ENCODE measurements at places on chromosomes 13 and 19.

DNA sequence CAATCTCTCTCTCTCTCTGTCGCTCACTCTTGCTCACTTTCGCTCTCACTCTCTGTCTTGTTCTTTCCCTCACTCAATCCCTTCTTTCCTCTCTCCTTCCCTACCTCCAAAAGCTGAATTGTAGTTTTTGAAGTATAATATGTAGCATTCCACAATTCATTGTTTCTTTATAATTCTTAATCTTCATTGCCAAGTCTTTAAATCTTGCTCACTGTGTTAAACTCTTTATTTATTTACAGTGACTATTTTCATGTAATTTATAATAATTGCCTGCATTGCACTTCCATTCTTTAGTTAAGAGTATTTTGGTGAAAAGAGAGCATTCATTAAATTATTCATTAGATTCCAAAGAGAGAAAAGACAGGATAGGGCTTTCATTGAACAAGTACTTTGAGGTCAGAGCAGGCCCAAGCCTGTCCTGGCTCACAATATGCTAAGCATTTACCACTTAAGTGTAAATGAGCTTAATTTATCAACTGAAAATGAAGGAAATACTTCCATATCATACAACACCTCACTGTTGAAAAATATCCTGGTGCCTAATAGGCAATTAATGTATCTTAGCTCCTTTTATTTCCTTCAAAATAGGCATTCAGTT lies 257.4 kb upstream of the SLITRK1 start:
- DNase-seq, result no peak

DNA sequence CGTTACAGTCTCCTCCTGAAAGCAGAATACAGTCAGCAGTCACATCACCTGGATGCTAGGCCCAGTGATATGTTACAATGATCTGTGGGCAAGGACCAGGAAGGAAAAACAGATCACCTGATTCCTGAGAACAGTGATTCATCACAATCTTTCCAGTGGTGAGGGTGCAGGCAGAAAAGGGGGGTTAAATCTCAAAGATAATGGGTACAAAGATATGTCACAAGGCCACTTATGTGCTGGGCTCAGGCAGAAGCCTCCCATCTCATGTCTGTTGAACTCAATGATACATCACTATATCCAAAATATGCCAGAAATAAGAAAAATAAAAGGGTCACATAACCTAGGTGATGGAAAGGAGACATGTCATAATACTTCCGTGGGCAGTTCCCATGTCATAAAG lies 10.8 kb upstream of the ZNF91 start:
- DNase-seq, result no peak

- DNase-seq, result peak; percentile 49
Measured at GRCh38 chr13:28659621-28659970, 666 bp downstream of the POMP start.

- DNase-seq, result no peak
Measured at GRCh38 chr19:43351998-43352746, 1.3 kb upstream of the CD177 start.

GRCh38 chr13:40061466-40062450 lies 406.3 kb downstream of the COG6 start:
- peak; percentile 67 for DNase-seq

DNA sequence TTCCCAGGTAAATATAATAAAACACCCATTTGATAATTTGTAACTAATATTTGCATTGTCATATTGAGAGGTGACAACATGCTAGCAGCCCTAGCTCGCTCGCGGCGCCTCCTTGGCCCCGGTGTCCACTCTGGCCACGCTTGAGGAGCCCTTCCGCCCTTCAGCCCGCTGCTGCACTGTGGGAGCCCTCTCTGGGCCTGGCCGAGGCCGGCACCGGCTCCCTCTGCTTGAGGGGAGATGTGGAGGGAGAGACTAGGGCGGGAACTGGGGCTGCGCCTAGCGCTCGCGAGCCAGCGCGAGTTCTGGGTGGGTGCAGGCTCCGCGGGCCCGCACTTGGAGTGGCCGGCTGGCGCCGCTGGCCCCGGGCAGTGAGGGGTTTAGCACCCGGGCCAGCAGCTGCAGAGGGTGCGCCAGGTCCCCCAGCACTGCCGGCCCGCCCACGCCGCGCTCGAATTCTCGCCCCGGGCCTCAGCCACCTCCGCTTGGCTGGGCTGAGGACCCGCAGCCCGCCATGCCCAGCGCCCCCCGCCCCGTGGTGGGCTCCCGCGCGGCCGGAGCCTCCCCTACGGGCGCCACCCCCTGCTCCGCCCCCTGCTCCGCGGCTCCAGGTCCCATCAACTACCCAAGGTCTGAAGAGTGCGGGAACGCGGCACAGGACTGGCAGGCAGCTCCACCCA lies 594.4 kb downstream of the SLITRK6 start:
- no peak for DNase-seq

DNA sequence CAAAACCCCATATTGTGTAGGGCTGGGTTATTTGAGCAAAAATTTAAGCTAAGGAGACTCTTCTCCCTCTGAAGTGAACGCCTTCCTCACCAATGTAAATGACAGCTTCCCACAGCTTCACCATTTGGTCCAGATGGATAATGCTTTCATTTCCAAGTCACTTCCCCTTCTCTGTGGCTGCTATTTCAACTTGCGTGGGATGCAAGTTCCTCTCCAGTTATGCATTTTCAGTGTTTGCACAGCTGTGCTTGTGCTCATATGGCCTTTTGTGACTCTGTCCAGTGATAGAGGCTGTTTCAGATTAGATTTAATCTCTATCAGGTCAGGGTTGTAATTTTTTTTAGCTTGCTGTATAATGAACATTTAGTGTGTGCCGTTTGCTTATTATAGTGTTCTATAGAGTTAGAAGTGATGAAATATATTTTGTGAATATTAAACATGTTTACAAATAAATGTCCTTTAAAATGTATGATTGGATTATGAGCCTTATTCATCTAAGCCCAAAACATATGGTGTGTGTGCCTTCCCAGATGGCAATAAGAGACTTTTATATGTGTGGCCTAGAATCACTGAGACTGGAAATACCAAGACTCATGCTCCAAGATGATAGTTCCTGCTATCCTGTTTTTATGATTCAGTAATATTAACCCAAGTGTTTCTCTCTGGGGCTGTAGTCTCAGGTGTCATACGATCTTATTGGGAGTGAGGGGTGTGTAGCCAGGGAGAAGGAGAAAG lies 86.6 kb downstream of the TNFRSF19 start:
- DNase-seq, result peak; percentile 50

- DNase-seq, result peak; percentile 18
Measured at GRCh38 chr19:39474139-39474620, 6.5 kb upstream of the TIMM50 start.

DNA sequence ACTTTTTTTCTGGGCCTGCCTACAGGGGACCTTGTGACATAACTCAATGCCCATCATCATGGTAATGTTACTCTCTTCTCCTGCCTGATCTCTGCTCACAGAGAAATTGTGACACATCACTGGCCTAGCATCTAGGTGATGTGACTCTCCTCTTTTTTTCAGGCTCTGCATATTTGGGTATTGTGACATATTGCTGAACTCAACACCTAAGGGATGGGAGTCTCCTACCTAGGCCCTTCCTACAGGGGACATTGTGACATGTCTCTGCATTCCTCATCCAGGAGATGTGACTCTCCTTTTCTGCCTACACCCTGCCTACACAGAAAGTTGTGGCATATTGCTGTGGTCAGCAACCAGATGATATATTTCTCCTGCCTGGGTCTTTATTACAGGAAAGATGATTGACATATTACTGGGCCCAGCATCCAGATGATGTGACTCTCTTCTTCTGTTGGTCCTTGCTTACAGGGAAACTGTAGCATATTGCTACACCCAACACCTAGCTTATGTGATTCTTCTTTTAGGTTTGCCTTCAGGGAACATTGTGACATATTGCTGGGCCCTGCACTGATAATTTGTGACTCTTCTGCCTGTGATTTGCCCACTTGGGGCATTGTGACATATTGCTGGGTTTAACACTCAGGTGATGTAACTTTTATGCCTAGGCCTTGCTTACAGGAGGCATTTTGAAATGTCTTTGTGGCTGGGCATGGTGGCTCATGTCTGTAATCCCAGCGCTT lies 21.0 kb upstream of the ZNF254 start:
- no peak for DNase-seq

DNA sequence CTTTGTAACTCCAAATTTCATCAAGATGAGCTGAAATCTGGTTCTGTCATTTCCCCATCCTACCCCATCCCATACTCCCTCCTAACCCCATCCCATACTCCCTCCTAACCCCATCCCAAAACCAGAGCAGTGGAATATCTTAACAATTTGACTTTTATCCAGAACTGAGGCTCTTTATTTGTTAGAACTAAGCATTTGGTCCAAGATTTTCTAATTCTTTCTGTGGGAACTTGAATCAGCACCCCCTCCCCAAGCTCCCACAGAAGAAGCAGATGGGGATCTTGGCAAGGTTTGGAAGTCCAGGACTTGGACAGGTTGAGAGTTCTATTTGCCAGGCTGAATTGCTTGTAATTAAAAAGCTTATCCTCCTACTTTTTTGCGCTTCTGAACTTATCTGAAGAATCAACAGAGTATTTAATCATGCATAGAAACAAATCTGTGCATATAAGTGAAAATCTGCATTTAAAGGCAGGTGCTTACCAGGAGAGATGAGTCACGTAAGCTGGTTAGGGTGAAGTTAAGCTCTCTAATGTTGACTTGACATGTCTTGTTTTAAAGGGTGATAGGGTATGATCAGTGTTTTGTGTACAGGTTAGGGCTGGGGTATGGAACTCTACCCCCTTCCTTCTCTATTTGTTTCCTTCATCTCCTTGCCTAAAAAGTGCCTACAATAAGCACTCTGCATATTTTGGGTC lies 111.1 kb downstream of the COG6 start:
- no peak for DNase-seq

DNA sequence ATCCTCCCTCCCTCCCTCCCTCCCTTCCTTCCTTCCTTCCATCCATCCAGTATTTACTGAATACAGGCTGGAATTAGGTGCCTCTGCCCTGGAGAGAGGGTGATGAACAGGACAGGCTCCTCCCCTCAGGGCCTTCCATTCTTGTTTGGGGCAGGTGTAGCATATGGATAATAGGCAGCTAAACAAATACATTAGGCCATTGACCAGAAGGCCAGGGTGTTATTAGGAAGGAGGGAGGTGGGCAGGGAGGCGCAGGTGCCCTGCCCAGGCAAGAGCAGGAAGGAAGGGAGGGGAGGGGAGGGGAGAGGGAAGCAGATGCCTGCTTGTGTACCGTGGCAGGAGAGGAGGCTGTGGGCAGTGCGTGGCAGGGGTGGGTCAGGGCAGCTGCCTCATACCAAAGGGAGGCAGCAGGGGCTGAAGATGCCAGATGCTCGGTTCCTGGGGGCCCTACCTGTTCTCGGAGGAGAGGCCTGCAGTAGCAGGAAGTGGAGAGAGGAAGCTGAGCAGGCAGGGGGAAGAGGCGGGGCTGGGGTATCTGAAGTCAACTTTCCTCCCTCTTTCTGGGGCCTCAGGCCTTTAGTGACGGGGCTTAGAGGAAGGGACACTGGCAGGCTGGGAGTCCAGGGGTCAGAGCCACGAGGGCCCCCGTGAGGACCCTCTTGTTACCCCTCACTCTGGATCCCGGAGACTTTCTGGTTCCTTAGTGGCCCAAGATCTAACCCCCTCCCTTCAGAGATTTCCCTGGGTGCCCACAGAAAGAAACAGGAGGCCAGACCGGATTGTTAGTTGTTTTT lies at the start of gene RINL:
Gene RINL (minus strand): TSS at position 495 of the 794 bp plus-strand sequence. CDS start 1,533 bp downstream, outside the sequence.
- DNase-seq, result no peak

DNA sequence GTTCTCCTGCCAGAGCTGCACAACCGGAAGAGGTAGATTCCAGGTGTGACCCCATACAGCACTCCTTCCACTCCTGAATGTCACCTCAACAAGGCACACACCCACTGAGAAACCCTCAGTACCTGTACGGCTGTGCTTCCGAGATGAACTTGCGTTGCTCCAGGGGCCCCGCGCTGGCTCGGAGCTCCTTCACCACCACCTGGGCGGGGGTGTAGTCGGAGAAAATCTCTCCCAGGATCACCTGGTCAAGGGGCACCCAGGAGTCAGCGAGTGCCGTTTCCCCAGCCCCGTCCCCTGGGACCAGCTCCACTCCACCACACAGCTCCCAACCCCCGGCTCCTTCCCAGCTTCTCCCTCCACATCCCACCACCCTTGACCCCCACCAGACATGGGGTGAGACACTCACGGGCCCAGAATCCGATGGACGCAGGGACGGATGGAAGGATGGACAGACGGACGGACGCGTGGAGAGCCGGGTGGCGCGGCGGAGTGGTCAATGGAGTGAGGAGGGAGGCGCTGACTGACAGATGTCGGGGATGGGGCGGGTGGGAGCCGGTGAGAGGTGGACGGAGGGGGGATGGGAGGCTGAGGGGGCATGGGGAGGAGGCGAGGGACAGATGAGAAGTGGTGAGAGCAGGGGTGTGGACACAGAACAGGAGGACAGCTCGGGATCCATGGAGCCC lies 2.8 kb downstream of the LMTK3 start:
- no peak for DNase-seq

DNA sequence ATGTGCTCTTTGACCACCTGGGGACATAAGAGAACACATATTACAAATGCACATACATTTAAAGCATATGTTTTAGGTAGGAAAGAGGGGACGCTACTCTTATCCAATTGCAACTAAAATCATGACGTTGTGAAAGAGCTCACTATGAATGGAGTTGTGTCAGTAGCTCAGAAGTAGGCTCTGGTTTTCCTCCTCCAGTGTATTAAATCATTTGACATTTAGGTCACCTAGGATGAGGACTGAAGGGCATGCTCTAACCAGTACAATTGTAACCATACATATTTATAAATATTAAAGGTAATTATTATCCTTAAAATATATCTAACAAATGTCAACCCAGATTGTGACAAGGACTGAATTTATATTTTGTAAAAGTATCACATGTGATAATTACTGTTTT lies 389.0 kb downstream of the KLF12 start:
- no peak for DNase-seq

DNA sequence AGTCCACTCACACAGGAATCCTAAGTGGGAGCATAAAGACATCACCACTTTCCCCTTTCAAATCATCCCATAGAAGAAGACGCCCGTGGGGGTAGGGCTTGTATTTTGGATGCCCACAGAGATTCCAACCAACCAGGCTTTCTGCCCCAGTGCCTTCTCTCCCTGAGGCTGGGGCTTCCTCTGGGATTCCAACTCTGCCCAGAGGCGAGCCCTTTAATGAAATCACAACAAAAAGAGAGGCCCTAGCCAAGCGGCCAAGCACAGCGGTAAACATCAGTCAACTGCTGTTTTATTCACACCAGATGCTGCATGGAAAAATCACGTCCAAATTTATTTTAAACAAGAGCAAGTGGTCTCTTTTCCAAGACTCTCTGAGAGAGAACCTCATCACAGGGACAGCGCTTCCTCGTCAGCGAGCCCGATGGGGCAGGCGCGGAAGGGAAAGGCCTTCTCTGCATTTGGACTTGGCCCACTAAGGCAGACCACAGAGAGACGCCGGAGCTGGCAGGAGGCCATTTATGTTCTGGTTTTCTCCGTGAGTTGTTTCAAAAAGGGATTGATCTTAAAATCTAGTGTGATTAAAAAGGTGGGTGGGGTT lies 31.5 kb downstream of the ADPRHL1 start:
- DNase-seq, result peak; percentile 37

Data from fibroblast of skin of right biceps (primary cell).